ENCODE measurements at places on chromosomes 7 and 10.

- DNase-seq = no peak
Observed at GRCh38 chr10:112343056-112343806, 30.7 kb upstream of the ACSL5 start.

DNA sequence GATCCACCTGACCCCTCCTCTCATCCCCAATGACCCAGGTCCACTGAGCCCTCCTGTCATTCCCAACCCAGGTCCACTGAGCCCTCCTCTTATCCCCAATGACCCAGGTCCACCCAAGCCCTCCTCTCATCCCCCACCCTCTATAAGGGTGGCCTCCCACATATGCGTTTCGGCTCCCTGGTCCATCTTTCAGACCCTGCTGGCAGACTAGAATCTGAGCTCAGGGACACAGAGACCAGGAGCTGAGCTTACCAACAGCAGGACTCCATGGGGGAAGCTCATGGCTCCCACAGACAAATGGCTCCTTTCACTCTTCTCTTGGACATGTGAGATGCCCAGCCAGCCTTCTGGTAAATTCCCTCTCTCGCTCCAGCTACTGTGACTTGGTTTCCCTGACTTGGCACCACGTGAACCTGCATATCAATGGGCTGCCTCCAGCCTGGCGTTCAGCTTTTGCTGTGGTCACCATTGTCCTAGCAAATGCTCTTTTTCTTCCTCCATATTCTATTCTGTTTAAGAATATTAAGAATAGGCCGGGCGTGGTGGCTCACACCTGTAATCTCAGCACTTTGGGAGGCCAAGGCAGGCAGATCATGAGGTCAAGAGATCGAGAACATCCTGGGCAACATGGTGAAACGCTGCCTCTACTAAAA, 24.8 kb upstream of the INPP5A start:
- no peak for DNase-seq

GRCh38 chr7:29976266-29976665, 13.3 kb downstream of the SCRN1 start:
- DNase-seq = no peak

DNA sequence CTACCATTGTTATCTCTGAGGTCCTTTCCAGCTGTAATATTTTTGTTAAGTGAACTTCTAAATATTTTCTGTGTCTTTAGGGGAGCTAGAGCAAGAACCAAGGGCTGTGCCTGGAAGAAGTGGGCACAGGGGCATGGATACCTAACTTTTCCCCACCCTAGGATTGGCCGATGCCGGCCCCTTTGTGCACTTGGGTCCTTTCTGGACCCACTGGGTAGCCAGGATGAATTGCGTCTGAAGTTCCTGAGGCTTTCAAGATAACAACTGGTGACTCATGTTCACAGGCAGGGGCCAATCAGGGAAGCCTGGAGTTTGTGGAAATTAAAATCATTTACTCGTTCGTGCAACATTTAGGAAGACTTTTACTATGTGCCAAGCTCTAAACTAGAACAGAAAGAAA, 758 bp downstream of the DPCD start:
- no peak for DNase-seq

DNA sequence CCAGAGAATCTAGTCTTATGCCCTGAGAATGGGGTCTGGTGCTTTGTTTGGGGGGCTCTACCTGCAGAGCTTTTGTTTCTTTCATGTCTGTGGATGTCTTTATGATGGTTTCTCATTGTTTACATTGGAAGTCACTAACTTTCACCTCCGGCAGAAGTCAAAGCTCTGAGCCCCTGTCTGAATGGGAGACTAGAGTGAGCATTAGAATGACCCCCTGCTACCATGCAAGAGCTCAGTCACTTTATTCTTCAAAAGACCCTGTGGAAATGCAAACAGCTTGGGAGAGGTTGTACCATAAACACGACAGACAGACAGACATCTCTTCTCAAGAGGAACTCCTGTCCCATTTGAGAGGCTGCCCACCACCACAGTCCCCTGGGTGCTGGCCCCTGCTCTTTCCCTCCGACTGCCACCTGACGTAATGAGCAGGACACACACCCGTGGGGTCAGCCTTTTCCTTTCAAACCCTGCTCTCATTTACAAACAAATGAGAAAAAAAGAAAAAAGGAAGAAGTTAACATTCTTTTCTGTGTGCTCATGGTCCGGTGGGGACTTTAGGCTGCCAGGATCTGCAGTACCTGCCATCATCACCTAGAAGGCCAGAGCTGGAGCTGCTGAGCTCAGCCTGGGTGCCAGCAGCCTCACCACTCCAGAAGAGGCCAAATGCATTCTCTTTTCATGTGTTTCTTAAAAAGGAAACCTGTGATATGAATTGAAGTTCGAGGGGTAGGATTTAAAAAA, 91.6 kb downstream of the FZD1 start:
- DNase-seq = no peak

- DNase-seq = no peak
Observed at GRCh38 chr7:99036546-99037111, 107.3 kb downstream of the SMURF1 start.

- no peak for DNase-seq
Observed at GRCh38 chr7:155136619-155137243, 66.6 kb downstream of the HTR5A start.

DNA sequence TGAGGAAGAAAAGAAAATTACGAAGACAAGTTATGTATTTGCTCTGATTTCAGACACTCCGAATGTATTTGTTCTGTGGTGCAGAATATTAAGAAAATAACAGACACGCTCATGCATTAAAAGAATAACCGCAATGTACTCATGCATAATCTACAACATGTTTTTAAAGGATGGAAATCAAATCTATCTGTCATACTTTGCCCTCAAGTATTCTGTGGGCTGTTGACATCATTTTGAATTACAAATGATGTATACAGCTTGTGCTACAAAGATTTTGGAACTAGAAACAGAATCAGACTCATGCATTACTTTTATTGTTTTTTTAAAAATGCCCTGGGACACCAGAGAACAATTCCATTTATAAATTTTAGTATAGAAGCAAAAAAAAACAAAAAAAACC, 69.9 kb downstream of the APBB1IP start:
- DNase-seq = no peak

GRCh38 chr7:14748461-14748860, 154.1 kb downstream of the DGKB start:
- no peak for DNase-seq

DNA sequence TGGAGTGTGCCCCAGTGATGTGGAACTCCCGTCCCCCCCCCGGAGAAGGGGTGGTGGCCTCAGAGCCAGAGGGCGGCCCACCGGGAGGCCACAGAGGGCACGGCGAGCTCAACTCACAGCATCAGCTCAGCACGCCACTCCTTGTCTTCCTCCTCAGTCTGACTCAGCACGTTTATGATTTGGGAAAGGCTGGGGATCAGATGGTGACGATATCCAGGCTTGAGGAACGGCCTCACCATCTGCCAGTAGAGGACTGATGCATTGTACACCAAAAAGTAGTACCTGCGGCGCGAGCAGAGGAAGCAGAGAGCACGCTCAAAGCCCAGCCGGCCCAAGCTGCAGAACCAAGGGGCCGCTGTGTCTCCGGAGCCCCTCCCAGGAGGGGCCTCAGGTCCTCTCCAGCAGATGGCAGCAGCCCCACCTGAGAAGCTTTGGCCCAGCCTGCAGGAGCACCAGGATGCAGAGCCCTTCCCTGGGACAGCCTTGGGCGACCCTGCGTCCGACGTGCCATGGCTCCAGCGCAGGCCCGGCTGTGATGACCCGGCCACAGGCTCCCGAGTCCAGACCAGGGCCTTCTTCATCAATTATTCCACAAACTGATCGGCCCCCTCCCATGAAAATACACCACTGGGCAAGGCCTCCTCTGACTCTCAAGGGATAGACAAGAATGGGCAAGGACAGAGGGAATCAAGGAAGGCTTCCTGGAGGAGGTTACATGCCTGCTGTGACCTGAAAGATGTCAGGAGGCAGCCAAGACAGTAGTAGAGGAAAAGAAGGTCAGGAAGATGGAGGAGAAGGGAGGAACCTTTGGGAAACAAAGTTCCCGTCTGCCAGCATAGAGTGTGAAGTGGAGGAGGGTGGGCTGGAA, 3.7 kb downstream of the CFAP46 start:
- DNase-seq = no peak

DNA sequence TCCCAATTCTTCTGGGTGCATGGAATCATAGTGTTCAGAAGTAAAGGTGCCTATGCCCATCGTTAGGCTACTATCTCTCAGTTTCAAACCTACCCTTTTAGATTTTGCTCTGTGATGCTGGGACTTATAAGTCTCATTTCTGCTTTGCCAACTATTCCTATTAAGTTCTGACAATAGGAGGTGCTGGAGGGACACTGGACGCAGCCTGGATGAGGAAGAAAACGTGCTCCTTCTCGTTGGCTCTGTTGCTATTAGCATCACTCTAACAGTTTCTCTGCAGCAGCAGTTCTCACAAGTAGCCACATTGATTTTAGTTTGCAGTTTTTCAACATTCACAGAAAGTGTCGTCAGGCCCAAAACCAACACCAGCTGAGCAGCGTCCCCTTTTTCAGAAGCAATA, 72.4 kb downstream of the ABCC2 start:
- no peak for DNase-seq

DNA sequence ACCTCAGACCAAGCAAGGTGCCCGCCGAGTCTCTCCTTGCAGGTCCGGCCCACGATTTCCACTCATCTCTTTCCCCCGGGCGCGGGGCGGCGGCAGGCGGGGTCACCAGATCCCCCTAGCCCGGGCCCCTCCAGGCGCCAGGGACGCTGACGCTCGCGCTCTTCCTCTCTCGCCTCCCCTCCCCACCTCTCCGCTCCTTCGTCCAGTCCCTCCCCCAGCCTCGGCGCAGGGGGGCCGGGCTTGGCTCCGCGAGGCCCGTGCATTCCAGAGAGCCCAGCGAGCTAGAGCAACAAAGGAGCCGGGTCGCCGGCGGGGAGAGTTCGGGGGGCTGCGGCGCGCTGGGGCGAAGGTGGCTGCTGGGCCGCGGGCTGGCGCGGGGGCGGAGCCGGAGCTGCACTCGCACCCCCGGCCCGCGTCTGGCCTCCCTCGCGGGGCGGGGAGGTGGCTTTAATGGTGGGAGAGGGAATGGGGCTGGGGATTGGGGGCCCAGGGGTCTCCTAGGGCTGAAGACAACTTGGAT, at the start of gene SMO:
Gene SMO (plus strand): TSS at position 262 of the 520 bp plus-strand sequence. CDS start 519 bp downstream, outside the sequence.
- no peak for DNase-seq

GRCh38 chr7:7919449-7919945, 49.1 kb upstream of the GLCCI1 start:
- DNase-seq = no peak

DNA sequence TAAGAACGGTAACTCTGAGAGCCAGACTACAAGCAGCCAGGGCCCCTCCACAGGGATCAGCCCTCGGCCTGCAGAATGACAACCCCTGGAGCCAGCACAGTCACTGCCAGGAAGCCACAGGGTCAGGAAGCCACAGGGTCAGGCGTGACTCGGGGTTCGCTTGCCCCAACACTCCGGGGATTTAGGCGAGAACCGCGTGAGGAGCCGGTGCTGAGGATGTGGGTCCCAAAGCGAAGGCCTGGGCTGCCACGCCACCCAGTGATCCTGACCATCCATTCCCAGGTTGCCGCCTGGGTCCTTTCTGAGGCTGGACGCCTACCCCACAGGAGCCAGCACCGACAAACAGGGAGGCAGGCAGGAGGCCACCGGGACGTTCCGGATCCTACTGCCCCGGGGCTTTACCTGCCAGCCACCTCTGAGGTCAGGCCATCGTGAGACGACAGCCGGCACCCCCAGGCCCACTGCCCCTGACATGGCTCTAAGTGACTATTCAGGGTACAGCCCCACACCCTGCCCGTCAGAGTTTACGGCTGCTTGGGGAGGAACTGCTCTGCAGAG, 228.6 kb downstream of the ELFN1 start:
- DNase-seq = no peak

DNA sequence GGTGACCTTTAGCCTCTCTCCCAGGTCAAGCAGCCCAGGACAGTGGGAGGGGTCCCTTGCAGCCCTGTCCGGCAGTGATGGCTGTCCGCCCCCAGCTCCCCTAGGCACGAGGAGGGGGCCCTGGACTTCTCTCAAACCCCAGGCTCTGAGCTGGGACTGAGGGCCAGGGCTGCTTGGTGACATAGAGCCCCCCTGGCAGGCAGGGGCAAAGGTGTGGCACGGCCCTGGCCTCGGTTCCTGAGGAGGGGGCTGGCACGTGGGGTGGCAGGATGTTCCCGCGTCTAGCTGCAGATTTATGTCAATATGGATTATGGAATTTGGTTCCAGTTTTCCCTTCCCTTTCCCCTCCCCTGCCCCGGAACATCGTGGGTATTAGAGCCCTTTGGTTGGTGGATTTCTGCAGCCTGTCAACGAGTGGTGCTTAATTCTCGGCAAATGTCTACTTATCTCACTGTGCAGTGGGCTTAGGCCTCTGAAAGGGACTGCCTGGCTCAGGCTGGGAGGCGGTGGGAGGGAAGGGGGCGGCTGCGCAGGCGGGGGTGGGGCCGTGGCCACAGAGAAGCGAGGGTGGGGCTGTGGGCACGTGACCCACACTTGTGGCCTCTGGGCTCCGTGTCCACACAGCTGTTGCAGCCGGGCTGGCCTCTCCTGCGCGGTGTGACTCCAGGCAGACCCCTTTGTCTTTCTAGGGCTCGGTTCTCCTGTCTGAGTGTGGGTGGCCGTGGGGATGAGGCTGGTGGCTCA, 19.3 kb downstream of the UNCX start:
- no peak for DNase-seq

DNA sequence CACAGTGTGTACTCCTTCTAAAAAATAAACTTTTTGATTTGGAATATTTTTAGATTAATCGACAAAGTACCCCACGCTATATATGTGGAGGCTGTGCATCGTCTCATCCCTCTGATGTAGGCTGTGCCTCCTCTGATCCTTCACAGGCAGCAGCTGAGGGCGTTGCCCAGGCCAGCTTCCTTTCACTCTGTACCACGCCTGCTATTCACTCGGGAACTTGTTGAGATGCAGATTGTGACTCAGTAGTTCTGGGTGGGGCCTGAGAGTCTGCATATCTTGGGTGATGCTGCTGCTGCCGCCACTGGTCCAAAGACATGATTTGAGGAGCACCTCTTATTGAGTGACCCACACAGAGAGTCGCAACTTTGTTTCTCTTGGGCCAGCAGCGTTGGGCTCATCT, 7.9 kb upstream of the C10orf120 start:
- no peak for DNase-seq

- no peak for DNase-seq
Observed at GRCh38 chr7:28766359-28766758, 191.8 kb downstream of the TRIL start.

DNA sequence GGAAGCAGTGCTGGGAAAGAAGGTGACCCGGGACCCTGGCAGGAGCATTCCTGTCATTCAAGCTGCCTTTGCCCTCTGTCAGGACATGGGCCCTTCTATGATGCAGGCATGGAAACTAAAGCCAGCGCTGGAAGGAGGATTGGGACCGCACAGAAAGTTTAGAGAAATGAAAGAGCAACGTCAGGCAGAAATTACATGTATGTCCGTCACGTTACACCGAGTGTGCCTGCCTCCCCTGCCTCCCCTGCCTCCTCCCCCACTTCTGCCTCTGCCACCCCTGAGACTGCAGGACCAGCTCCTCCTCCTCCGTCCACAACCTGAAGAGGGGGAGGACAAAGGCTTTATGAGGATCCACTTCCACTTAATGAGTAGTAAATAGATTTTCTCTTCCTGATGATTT, 13.9 kb upstream of the PWWP2B start:
- no peak for DNase-seq
